ENCODE measurements at places on chromosomes 11 and 22.

- DNase-seq, result no peak
These were observed 76.1 kb upstream of the LIN7C start for GRCh38 chr11:27582621-27583020.

DNA sequence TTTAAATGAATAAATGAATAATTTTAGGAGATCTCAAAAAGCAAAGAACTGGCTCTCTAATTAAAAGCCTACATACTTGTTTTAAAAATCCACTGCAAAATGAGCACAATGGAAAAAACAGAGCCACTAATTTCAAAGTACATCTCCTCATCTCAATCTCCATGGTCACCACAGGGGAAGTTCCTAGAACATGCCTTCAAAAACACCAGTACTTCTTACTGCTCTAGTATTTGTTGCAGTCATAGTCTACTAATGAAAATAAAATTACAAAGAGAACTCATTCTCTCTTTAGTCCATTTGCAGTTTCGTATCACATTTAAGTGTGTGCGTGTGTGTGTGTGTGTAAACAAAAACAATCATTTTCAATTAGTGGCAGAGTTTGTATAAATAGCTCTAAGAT, 54.0 kb downstream of the PIK3C2A start:
- DNase-seq, result no peak

GRCh38 chr11:41309111-41309522, 150.3 kb downstream of the LRRC4C start:
- no peak for DNase-seq

DNA sequence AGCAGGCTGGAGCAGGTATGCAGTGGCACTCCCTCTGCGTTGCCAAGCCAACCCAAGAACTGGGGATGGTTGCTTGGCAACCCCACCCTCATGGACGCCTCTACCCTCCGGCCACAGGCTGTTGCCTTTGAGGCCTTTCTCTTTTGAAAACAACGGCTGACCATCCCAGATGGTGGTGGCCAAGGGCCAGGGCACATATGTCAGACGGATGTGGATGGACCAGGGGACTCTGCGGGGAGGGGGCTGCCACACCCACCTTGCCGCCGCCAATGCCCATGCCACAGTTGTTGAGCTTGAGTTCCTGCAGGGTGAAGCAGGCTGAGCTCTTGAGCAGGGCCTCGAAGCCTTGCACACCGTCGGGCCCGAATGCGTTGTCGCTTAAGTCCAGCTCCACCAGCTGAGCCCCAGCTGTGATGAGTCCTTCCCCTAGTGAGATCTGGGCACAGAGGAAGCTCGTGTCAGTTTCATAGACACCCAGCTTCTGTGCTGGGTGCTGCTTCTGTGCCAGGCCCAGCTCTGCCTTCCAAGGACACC, 21.5 kb downstream of the RANGAP1 start:
- DNase-seq, result no peak

DNA sequence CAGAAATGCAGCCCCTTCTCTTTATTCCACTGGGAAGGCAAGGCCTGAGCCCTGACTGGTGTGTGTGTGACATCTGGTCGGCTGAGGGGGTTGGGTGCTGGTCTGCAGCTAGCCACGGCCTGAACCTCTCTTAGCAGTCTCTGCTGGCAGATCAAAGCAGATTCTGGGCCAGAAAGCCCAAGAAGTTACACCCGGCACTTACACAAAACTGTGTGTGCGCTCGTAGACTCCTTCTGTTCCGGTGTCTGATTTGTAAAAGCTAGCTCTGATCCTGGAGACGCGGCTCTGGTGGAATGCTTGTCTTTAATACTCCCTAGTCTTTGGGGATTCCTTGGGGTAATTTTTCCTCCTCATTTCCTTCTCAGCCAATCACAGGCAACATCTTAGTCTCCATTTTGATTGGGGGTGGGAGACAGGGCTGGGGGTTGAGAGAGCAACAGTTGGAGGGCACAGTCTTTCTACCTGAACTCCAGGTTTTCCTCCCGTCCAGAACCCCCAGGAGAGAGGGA, 5.5 kb downstream of the PKNOX2 start:
- no peak for DNase-seq

DNA sequence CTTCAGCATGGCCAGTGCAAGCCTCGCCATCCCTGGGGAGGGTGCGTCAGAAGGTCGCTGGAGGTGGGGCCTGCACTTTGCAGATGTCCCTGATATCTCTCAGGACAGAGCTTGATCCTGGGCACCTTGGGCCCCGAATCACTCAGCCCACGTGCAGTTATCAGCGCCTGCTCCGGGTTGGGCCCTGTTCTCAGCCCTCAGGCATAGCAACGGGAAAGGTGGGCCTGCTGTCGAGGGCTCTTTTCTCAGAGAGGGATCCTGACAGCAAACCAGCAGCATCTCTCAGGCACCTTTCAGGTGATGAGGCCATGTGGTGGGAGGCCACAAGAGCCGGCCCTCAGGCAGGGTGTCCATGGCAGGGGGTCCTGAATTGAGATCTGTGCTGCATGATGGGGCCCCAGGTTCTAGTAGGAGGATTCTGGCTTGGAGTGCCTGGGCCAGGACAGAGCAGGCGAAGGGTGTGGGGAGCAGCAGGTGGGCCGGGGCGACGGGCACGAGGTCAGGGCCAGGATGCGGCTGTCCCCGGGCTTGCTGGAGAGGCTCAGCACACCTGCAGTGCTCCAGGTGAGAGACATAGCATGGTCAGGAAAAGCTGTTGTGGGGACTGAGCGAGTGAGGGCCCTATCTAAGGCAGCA, 280.5 kb downstream of the TBC1D22A start:
- DNase-seq, result no peak
